NCI-H524 (cell line): ENCODE measurements at places on chromosomes 3 and 15.

- no peak for DNase-seq
These were observed 21.8 kb upstream of the PFN2 start for GRCh38 chr3:149992416-149993058.

- DNase-seq, result no peak
These were observed 20.7 kb upstream of the DOCK3 start for GRCh38 chr3:50653937-50654595.

DNA sequence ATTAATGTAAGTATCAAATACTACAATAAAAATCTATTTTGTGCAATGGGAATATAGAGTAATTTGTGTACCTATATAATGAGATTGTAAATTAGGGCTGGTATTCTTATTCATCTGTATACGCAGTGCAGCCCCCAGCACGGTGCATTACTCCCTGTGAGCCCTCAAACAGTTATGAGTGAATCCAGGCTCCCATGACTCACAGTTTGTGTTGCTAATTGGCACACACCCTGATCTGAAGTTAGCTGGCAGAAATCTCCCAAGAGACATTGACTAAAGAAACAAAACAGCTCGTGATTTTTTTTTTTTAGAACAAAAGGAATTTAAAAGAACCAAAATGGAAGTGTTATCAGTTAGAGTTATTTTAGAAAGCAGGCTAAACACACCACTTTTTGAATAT lies 15.7 kb downstream of the GK5 start:
- no peak for DNase-seq

GRCh38 chr3:149042789-149043386 lies 43.4 kb downstream of the HLTF start:
- no peak for DNase-seq

- peak; percentile 55 for DNase-seq
These were observed 35.5 kb upstream of the PLCL2 start for GRCh38 chr3:16849229-16849628.

DNA sequence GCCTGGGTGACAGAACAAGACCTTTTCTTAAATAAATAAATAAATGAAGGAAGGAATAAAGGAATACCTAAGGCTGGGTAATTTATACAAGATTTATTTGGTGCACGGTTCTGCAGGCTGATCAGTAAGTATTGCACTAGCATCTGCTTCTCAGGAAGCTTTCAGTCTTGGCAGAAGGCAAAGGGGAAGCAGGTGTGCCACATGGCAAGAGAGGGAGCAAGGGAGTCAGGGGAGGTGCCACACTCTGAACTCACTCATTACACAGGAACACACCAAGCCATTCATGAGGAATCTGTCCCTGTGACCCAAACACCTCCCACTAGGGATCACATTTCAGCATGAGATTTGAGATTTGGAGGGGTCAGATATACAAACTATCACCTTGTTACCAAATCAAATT lies 56.4 kb downstream of the PRKCI start:
- no peak for DNase-seq

- DNase-seq, result no peak
These were observed 163.1 kb upstream of the GALNT15 start for GRCh38 chr3:16011376-16011775.

DNA sequence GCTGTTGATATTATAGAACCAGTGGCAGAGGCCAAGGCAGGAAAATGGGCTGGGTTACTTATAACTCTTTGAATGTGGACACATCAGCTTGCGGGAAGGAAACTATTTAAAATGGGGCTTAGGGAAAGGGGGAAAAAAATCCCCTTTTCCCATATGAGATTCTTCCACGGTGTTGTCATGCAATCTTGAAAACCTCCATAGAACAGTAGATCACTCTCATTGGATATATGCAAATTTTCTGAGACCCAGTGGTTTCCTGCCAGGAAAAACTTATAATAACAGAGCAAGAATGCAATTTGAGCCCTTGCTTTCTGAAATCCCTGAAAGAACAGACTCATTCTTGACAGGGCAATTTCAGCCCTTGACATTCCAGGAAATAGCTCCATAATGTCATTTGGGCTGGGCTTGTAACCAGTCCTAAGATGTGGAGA lies 31.1 kb downstream of the TMEM212 start:
- DNase-seq, result no peak

DNA sequence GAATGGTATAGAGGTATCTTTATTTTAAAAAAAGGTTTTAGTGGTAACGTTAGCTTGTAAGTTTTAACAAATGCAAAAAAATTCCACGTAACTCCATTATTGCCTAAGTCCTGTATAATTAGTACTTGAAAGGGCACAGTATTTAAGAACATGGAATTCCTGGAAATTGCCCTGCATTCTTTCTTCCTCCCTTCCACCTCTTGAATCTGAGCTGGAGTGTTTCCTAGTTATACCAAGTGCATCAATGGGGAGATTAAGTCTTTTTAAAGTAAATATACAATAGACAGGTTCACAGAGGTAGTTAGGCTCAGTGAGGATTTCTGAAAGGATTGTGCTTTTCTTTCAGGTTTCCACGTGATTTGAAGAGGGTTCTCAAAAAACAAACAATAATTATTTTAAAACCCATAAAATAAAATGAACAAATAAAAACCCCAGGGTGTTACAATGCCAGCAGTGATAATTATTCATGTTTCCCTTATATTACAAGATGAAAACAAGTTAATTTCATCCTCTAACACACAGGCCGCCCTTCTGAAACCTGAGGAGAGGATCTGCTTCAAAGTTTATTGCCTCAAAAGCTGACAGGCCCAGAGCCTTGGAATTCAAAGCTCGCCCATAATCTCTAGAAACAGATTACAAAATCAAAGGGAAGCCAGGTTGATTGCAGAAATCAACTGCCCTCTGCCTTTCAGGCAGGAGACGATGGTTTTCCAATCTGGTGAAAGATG lies 128.8 kb upstream of the LMOD3 start:
- DNase-seq, result no peak

- DNase-seq, result no peak
These were observed 194.8 kb upstream of the PFN2 start for GRCh38 chr3:150165396-150166094.

DNA sequence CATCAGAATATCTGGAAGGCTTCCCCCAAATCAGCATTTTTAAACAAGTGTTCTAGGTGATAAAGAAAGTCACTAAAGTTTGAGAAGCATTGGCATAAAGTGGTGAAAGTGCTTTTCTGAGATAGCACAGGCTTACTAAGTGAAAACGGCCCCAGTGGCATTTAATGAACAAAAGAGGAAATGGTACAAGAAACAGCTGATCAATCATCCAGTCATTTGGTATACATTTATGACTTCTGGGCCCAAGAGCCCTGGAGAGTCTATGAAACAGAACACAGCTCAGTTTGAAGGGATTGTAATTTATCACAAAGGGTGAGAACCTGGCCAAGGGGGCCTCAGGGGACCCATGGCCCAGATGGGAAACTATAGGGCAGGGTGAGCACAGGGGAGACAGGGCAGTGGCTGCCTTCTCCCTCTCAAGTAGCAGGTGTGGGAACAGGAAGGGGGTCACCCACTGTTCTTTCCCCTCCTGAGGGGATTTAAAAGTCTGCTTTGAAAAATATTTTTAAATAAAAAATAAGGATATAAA lies 265.5 kb upstream of the ROPN1 start:
- DNase-seq, result no peak

DNA sequence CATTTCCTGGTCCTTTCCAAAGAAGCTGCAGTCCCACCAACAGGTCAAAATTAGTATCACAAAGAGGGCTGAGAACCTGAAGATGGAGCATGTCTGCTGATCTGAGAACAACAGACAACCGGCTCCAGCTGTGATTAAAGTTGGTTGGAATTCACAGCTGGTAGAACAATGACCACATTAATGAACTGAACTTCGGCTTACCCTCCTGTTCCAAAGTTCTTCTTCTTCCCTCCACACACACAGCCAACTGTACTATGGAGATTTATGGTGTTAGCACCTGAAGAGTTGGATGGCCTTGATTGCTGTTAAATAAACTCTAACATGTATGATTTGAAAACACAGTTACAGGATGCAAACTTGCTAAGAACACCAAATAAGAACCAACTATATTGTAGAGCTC lies 27.4 kb upstream of the ROPN1 start:
- DNase-seq, result no peak

- DNase-seq, result no peak
These were observed 2.1 kb downstream of the TM6SF1 start for GRCh38 chr15:83109532-83109931.
